ENCODE measurements at places on chromosomes 7 and 10.

GRCh38 chr10:74194999-74195398, 44.0 kb downstream of the ADK start:
- no peak for DNase-seq

- no peak for DNase-seq
These were observed 91.5 kb upstream of the MXI1 start for GRCh38 chr10:110115784-110116520.

GRCh38 chr10:107442035-107442505, 277.6 kb upstream of the SORCS1 start:
- DNase-seq: no peak

GRCh38 chr7:49172639-49173038, 248.3 kb downstream of the CDC14C start:
- DNase-seq: no peak

DNA sequence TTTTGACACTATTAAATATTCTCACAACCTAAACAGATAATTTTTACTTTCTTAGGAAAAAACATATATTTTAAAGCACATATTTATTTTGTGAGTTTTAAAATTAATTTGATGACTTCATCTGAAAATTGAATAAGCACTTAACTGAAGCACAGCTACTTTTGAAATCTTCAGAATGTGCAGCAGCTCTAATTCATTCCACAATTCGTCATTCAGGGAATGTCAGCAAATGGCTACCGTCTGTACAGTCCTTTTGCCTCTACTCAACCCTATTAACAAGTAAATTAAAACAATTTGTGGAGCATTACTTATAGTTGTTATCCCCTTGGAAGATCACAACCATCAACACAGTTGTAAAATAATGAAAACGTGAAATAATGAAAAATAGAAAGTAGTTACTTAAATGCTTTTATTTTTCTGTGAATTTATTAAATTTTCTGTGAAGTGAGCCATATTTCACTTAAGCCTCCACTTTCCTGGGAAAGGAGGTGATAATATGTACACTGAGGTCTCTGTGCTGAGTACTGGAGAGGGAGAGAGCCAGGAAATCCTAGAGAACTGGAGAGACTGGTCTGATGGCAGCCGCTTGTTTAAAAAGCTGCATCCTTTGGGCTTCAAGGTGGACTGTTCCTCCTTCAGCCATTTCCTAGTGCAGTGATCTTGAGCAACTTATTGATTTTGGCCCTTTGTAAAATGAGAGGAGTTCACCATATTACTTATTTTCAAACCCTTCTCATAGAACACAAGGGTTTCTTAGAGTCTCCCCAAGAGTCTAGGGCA, 70.6 kb downstream of the REEP3 start:
- DNase-seq: no peak

DNA sequence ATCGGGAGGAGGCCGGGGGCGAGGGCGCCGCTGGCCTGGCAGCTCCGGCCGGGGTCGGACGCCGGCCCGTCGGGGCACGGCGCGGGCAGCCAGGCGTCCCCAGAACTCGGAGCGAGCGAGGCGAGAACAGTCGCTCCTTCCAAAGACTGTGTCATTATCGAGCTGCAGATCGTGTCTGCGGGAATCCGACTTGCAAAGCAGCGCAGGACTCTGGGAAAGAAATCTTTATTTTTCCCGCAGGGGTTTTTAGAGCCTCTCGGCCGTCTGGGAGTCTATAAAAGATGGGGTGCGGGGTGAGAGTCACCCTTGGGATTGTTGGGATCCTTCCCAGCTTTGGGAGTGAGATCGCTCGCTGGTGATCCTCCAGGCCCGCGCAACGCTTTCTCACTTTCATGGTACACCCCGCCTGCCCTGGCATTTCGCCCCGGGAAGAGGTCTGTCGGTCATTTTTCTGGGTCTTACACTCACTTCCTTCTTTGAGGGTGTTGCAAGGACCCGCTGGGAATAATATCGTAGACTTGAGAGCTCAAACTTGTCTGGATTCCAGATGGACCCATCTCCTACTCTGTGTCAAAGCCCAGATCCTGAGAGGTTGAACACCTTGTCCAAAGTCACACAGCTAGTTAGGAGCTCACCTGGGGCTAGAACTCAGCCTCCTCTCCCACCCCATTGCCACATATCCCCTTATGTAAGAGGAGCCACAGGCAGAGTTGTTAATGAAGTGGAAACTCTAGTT, 1.0 kb downstream of the UBTD1 start:
- DNase-seq: peak; percentile 47

- no peak for DNase-seq
These were observed 9.4 kb upstream of the INPP5A start for GRCh38 chr10:132528064-132528691.

DNA sequence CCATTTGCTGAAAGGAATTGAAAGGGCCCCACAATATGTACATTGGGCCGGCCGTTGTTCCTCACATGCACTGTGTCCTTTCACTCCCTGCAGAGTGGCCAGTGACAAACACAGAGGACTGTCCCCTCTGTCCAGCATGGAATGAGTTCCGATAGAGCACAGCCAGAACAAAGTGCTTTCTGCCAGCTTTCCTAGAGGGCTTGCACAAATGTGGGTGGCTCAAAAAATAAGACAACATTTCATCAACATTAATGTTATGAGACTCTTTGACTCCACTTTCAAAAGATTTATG, 2.4 kb downstream of the PKD2L1 start:
- DNase-seq: no peak

- no peak for DNase-seq
These were observed 169.7 kb downstream of the NEURL1 start for GRCh38 chr10:103663236-103663635.

DNA sequence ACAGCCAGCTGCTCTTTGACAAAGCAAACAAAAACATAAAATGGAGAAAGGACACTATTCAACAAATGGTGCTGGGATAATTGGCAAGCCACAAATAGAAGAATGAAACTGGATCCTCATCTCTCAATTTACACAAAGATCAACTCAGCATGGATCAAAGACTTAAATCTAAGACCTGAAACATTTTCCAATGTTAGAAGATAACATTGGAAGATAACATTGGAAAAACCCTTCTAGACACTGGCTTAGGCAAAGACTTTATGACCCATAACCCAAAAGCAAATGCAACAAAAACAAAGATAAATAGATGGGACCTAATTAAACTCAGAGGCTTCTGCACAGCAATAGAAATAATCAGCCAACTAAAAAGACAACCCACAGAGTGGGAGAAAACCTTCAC, 425.7 kb upstream of the SEMA3D start:
- no peak for DNase-seq

DNA sequence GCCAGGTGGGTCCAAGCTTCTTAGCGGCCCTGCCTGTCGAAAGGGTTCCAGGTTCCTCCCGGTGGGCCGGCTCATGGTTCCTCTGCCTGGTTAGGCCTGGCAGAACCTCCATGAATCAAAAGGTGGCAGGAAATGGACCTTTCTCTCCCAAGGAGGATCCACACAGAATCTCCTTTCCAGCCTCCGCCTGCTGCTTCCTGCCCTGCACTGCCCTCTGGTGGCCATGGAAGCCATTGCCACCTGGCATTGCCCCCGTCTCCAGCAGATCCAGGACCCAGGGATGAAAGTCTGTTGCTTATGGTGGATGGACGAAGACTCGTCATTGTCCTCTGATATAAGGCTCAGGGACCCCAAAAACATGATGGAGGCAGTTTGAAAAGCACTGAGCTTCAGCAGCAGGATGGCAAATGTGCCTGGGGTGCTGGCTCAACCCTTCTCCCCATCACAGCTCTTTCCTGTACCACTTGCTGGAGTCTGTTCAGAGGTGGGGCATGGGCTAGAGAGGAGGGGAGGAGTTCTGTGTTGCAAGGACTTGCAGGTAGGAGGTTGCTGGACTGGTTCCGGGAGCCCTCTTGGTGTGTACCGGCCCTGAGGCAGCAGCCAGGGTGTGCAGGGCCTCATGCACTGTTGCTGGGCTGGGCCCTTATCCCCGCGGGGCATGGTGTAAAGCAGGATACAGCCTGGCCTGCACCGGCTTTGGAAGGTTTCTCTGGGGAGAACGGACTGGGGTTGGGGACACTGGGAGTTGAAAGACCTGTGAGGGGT, 11.3 kb upstream of the INMT start:
- peak; percentile 81 for DNase-seq

GRCh38 chr7:130492523-130493274, 814 bp downstream of the MEST start:
- DNase-seq: peak; percentile 16

DNA sequence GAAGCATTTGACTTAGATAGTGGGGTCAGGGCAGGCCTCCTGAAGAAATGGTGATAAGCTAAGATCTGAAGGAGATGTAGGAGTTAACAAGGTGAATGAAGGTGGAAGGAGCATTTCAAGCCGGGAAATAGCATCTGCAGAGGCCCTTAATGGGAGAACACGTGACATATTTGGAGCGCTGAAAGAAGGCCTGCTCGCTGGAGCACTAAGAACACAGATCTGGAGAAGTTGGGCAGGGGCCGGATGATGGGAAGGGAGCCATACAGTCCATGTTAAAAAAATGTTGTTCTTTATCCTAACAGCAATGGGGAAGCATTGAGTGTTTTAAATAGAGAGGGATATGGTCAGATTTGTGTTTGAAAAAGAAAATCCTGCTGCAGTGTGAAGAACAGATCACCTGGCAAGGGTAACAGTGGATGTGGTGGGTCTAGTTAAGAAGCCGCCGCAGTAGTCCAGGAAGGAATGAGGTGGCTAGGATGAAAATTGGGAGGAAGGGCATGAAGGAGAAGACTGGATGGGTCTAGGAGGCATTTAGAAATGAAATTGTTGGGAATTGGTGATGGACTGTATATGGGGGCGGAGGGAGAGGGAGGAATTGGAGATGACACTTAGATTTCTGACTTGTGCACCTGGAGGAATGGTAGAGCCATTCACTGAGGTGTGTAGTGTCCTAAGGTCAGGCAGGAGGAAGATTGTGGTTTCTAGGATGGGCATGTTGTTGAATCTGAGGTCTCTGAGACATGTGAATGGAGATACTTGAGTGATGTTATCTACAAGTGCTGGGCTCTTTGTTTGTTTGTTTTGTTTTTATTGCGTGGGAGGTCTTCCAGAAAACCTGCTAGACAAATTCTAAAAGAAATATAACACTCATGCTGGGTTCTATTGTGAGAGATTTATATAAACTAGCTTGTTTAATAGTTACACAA, 58.4 kb downstream of the MET start:
- DNase-seq: no peak

DNA sequence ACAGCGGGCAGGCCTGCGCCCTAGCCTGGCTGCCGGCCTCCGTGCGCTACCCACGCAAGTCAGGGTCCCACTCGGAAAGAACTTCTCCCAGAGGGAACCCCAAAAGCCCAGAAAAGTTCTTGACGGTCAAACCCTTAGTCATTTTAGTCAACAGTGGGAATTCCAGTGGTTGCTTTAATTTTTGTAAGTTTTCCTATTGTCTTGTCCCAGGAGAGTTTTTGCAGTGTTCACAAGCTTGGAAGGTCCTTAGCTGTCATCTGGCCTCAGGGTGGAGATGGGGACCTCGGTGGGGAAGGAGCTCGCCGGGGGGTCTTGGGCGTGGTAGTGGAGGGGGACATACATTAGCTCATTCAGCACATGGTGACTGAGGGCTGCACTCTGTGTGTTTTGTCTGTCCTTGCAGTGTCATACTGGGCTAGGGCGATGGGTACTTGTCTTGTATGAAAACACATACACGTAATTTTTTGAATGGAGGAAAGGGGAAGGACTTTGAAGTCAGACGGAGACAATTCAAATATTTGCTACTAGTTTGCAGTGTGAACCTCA, 736 bp downstream of the MINDY4 start:
- no peak for DNase-seq

GRCh38 chr10:129945526-129945925, 18.5 kb downstream of the EBF3 start:
- DNase-seq: no peak

GRCh38 chr10:102113261-102113955, 6.8 kb downstream of the LDB1 start:
- DNase-seq: no peak

DNA sequence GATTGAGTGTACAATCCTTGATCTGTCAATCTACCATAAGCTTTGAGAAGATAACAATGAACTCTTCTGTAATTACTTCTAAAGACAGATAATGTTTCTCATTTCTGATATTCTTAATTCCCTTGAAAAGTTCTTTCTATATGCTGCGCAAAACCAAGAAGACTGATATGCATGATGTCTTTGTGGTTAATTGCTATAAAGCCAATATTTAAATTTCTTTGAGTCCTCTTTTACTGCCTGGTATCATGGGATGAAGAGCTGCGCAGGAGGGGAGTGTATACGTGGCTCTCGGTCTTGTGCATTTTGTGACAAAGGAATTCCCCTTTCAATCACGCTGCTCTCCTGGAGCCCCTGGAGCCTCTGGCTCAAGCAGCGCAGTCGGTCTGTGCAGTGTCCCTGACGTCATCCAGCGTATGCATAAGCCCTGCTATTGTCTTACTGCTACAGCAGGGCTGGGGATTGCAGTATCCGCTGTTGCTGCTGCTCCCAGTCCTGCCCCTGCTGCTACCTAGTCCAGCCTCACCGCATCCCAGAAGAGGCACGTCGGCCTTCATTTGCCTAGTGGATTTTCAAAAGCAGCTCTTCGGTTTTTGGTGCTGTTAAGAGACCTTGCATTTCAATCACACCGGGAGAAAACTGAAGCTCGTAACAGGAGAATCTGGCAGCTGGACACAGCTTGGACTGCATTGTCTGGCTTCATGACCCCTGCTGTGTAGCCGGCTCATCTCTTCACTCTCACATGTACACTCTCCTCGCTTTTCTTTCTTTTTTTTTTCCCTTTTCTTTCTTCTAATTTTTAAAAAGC, 66.7 kb downstream of the ST7 start:
- peak; percentile 95 for DNase-seq

- DNase-seq: no peak
These were observed 13.4 kb upstream of the SH2D4B start for GRCh38 chr10:80524190-80524909.

GRCh38 chr7:2431260-2431867, 28.0 kb downstream of the CHST12 start:
- no peak for DNase-seq

GRCh38 chr7:39985398-39985918, 35.4 kb downstream of the CDK13 start:
- DNase-seq: no peak
